Left cardiac atrium (tissue), 4 donors: ENCODE measurements at places on chromosomes 11 and 22.

GRCh38 chr11:68133761-68134160 is 12.6 kb upstream of the CHKA start:
- no peak for DNase-seq

GRCh38 chr22:26561756-26562417 is 28.0 kb downstream of the TPST2 start:
- peak; percentile 68 for DNase-seq

DNA sequence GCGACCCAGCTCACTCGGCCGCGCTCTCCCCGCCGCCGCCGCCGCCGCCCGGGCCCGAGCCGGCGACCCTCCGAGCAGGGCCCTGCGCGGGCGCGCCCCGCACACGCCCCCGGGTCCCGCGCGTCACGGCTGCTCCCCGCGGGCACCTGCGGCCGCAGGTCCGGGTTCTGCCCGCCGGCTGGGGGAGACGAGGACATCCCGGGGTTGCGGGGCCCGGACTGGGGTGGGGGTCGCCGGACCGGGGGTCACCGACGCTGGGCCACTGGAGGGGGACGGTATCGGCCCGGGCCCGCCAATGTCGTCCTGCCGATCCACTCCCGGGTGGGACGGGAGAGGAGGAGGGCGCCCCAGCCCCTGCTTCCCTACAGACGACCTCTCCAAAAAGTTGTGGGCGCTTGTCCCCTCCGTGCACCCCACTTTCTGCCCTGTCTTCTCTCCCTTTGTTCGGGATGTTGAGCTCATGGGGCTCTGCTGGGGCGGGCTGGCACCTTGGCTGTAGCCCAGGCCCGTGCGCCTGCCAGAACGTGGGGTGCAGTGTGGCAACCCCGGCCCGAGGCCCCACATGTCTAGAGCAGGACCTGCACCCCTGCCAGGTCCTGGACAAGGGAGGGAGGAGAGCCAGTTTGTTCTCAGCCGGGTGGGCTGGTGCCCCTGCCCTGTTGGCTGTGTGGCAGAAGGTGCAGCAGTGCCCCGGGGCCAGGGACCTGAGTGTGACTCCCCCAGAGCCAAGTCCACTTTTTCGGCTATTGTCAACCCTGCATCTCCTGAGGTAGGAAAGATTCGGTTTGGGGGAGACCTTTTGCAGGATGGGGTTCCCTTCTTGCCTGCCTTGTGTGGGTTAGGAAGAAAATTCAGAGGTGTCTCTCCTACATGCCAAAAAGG is 40.2 kb upstream of the CELSR1 start:
- peak; percentile 29 for DNase-seq

DNA sequence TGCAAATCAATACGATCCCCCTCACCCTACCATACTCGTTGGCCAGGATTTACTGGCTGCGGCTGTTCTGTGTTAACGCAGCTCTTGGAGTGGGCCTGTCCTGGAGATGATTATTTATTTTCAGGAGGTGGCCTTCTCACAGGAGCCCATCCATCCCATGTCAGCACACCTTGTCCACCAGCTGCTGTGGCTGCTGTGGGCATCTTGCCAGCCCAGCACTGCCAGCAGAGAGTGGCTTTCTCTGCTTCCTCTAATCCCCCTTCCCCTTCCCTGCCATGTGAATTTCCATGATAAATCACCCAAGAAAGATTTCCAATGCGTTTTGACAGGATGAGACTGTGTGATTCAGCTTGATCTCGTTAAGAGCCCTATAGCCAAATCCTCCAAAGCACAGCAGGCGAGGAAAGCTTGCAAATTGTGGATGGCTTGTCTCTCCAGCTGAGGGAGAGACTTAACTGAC is 309.1 kb upstream of the C11orf87 start:
- DNase-seq, result no peak

GRCh38 chr11:121540627-121541026 is 87.9 kb upstream of the SORL1-AS1 start:
- DNase-seq, result no peak

- DNase-seq, result peak; percentile 96
Observed at GRCh38 chr11:115504276-115505158, at the start of gene CADM1. Gene CADM1, minus strand, starts transcription at chr11:115504415.

DNA sequence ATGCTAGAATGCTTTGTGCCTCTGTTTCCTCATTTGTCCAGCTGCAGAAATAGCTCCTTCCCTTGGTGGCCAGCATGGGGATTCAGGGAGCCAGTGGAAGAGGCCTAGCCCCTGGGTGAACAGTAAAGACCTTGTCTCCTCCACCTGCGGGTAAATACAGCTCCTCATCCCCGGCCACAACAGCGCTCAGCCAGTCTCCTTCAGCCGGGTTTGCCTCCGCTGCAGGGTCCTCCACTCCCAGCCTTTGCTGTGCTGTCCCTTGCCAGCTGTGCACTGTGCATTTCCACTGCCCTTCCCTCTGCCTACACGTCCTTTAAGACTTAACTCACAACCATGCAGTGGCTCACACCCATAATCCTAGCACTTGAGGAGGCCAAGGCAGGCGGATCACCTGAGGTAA is 1.5 kb upstream of the CDC42EP1 start:
- DNase-seq, result no peak

DNA sequence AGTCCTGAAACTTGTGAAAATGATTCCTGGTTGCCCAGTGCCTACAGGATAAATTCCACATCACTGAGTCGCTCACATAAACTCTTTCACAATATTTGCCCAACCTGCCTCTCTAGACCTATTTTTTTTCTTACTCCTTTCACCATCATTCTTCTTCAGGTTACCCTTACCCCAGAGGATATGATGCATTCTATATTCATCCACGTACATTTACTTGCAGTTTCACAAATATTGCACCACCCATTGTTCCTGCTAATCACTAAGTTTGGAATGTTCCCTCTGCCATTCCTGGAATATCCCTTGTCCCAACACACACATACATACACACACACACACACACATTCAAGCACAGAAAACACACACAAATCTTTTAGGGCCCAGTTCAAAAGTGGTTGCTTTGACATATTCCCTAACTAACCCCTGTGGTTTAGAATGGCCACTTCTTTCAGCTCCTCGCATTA is 379.5 kb downstream of the ETS1 start:
- no peak for DNase-seq

GRCh38 chr22:41532908-41533825 is 11.1 kb downstream of the POLR3H start:
- peak; percentile 80 for DNase-seq

DNA sequence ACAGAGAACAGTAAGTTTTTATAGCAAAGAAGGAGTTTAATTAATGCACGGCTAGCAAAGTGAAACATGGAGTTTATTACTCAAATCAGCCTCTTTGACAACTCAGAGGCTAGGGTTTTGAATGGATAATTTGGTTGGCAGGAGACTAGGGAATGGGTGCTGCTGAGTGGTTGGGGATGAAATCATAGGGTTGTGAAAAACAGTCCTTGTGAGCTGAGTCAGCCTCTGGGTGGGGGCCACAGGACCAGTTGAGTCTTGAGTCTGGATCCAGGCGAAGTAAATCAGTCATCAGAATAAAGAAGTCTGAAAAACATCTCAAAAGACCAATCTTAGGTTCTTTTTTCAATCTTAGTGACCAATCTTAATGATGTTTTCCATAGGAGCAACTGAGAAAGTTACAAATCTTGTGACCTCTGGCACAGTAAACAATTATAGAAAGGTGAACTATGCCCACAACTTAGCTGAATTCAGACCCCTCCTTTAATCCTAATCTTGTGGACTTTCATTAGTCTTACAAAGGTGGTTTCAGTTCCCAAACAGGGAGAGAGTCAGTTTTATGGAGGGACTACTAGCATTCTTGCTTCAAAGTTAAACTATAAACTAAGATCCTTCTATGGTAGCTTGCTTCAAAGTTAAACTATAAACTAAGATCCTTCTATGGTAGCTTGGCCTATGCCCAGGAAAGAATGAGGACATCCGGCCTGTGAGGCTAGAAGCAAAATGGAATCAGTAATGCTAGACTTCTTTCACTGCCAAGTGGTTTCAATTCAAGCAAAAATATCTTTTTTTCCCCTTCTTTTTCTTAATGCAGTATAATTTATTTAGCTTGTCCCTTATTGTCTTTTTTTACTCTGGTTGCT is 84.5 kb downstream of the AASDHPPT start:
- no peak for DNase-seq
